Hematopoietic multipotent progenitor cell treated with erythropoietin and hydrocortisone succinate and interleukin-3 and kit ligand, for 15 days (in vitro differentiated cells): ENCODE measurements at places on chromosomes 16 and 17.
A peak's percentile ranks its signal among the peaks of the same experiment; 100 is the strongest.

DNA sequence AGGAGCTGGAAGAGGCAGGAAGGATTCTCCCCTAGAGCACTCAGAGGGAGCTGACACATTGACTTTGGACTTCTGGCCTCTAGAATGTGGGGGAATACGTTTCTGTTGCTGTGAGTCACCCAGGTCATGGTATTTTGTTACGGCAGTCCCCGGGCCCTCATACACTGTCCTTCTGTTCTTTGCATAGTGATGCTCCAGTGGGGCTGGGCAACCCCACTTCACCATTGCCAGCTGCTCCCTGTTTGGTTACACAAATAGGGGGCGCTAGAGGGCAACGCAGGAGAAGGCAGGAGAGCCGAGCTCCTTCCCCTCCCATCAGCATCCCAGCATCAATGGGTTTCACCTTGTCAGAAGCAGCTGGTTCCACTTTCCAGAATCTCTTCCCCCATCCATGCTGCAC is 257.7 kb upstream of the FOXF1 start:
- DNase-seq: peak; percentile 4

GRCh38 chr17:70271200-70271599 is 101.9 kb downstream of the KCNJ2 start:
- no peak for DNase-seq

- DNase-seq: no peak
Measured at GRCh38 chr17:29930409-29931010, 482 bp upstream of the SSH2 start.

GRCh38 chr17:78357672-78358537 is 2.0 kb downstream of the SOCS3 start:
- DNase-seq: no peak

DNA sequence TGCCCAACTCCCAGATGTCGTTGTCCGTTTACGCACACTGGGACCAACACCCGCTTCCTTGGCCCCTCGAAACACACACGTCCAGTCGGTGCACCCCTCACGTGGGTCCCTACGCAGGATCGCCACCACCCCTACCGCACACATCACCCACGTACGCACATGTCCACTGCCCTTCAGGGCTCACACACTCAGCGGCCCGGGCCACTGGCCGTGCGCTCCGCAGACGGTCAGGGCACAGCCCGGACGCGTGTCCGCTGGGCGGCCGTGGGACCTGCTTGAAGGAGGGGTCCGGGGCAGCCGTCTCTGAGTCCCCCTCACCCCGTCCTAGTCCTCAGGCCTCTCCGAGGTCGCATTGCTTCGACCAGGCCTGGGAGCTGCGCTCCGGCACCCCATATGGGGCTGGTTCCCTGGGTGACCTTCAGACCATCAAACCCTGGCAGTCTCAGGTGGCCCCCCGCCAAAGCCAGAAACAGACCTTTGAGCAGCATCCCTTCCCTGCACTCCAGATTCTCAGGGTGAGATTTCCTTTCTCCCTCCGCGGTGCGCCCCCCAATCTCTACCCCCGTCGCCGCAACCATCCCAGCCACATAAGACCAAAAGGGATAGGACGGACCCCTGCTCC is 914 bp upstream of the GPRC5B start:
- no peak for DNase-seq

GRCh38 chr17:81553616-81554181 is 1.5 kb upstream of the FAAP100 start:
- DNase-seq: no peak

DNA sequence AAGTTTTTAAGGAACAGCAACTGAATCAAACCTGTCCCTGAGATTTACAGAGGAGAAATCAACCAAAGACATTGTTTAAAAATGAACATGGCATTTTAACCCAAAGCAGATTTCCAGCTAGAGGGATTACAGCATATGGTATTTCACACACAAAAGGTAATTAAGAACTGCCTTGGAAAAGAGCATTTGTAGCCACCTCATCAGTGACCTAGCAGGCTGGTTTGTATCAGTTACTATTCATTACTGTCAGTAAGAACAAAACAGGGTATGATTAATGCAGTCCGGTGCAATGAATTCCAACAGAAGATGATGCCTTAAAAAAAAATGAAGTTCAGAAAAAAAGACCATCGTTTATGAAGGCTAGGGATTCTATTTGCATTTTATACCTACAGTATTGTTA is 219.9 kb downstream of the CHD9NB start:
- no peak for DNase-seq

GRCh38 chr16:87954826-87955225 is 3.6 kb downstream of the BANP start:
- DNase-seq: no peak

DNA sequence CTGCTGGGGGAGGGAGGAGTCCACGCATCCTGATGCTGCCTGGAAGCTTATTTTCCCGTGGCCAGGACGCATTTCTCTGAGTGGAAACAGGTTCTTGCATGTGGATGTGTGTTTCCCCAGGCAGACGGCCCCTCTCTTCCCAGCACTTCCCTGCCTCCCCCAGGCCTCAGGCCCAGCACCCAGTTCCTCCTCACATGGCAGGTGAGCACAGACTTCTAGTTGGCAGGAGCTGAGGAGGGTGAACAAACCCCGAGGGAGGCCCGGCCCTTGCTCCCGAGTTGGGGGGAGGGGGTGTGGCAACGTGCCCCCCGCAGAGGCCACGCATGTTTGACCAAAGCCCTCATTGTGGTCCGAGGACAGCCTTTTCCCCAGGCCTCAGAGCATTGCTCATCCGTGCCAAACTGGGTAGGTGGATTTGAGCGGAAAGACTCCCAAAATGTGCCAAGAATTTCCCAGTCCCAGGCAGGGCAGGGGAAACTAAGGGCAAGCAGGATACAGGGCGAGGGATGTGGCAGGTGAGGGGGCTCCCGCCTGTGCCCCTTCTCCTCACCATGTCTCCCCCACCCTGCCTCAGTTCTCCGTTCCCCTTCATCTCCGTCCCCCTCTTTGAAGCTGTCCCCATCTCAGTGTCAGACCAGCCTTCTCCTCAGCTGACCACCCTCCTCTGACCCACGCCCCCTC is 1.5 kb upstream of the SPEM1 start:
- DNase-seq: no peak

DNA sequence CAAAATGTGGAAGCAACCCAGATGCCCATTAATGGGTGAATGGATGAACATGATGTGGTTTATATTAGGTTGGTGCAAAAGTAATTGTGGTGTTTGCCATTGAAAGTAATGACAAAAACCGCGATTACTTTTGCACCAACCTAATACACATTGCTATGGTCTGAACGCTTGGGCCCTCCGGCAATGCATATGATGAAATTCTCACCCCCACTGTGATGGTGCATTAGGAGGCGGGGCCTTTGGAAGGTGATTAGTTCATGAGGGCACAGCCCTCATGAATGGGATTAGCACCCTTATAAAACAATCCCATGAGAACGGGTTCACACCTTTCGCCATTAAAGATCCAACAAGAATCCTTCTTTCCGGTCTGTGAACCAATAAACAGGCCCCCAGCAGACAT is 25.3 kb upstream of the PRM1 start:
- DNase-seq: no peak

DNA sequence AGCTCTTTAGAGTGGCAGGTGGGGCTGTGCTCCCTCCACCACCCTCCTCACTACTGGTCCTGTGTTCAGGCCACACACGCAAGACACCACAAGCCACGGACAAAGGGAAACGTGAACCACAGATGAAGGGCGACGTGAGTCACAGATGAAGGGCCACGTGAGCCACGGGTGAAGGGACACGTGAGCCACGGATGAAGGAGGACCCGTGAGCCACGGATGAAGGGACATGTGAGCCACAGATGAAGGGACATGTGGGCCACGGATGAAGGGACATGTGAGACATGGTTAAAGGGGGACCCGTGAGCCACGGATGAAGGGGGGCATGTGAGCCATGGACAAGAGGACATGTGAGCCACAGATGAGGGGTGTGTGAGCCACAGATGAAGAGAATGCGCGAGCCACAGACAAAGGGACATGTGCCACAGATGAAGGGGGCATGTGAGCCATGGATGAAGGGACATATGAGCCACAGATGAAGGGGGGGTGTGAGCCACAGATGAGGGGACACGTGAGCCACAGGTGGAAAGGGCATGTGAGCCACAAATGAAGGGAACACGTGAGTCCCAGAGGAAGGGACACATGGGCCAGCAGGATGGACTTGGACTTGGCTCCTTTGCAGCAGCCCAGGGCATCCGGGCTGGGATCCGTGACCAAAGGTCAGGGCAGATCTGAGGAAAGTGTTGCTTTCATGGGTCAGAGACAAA is 15.6 kb downstream of the ZNF469 start:
- DNase-seq: no peak

DNA sequence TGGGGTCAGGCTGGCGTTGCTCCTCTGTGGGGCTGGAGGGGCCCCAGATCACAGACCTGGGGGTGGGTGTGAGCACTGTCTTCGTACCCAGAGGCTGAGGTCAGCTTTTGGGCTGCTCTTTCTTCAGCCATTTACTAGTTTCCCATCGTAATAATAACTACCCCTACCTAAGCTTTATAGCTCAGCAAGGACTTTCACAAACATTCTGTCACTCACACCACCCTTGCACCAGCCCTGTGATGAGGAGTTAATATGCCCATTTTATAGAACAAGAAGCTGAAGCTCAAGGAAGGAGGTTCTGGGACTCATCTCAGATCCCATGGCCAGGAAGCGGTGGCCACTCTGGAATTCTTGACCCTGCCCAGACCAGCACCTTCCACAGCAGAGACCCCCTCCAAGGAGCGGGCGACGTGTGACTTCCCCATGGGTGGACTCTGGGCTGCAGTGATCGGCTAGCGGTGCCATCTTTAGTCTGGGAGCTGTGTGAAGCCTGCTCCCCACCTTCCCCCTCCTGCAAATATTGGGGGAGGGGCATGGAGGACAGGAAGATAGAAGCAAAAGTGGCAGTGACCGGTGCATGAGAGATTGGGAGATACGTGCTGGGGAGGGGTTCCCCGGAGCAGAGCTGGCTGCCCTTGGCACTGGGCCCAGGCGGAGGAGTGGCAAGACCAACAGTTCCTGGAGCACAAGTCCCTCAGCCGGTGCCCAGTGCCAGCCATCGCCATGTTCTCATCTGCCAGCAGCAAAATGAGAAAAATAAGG is 81.8 kb upstream of the TOB1 start:
- DNase-seq: peak; percentile 77
